GM13977 (cell line): ENCODE measurements at places on chromosomes 4 and X.

- DNase-seq = no peak
Observed at GRCh38 chr4:97238956-97239666, 904.2 kb downstream of the STPG2 start.

- DNase-seq = peak; percentile 10
Observed at GRCh38 chr4:8915201-8916200, 43.9 kb upstream of the HMX1 start.

- DNase-seq = no peak
Observed at GRCh38 chr4:188408244-188409030, 269.2 kb downstream of the TRIML1 start.

DNA sequence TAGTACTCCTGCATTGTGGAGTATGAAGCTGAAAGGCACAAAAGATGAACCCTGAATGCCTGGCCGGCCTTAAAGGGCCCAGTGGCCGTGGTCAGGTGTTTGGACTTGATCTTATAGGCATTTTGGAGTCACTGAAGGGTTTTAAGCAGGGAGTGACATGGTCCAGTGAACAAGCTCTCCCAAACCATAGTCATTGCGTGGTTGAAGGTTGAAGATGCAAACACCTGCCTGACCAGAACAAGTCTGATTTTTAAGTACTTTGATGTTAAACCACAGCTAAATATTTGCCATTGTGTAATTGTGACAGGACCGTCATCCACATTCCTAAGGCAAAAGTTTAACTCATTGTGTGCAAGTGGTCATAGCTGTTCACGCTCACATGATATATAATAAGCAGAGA, 3.3 kb downstream of the STK32B start:
- no peak for DNase-seq

DNA sequence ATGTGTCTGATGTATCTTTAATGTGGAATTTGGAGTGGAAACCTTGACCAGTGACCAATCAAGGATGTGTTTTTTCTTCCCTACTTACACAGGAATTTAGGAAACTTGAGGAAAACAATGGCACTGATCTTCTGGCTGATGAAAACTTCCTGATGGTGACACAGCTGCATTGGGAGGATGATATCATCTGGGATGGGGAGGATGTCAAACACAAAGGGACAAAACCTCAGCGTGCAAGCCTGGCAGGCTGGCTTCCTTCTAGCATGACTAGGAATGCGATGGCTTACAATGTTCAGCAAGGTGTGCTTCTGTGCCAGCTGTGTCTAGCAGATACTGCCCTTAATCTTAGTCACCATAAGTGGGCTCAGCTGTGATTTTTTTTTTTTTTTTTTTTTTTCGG, 12.6 kb downstream of the TAF1 start:
- DNase-seq = no peak

GRCh38 chr4:113990886-113991285, 11.4 kb upstream of the ARSJ start:
- DNase-seq = no peak

- no peak for DNase-seq
Observed at GRCh38 chr4:79599691-79600090, 191.7 kb upstream of the GK2 start.

- no peak for DNase-seq
Observed at GRCh38 chrX:50202539-50202938, 1.7 kb upstream of the AKAP4 start.

DNA sequence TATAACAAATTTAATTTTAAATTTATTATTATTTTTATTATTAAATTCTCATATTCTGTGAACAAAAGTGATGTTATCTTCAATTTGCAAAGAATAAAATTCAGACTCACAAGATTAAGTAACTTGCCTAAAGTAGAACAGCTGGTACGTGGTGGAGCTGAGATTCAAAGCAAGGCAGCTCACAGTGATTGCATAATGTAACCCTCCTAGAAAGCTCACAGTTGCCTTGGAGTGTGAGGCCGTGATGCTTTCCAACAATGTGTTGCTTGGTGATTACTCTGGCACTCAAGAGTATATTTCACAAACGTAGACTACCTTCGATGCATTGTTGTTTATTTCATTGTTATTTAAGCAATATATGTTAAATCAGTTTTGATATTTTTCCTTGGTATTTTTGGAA, 1039.2 kb upstream of the PABPC4L start:
- DNase-seq = no peak

- DNase-seq = peak; percentile 9
Observed at GRCh38 chr4:93199492-93199891, 629.1 kb upstream of the ATOH1 start.

- no peak for DNase-seq
Observed at GRCh38 chr4:175784986-175785525, 27.0 kb downstream of the GPM6A start.

GRCh38 chrX:45711231-45711630, 510.6 kb upstream of the DIPK2B start:
- no peak for DNase-seq

DNA sequence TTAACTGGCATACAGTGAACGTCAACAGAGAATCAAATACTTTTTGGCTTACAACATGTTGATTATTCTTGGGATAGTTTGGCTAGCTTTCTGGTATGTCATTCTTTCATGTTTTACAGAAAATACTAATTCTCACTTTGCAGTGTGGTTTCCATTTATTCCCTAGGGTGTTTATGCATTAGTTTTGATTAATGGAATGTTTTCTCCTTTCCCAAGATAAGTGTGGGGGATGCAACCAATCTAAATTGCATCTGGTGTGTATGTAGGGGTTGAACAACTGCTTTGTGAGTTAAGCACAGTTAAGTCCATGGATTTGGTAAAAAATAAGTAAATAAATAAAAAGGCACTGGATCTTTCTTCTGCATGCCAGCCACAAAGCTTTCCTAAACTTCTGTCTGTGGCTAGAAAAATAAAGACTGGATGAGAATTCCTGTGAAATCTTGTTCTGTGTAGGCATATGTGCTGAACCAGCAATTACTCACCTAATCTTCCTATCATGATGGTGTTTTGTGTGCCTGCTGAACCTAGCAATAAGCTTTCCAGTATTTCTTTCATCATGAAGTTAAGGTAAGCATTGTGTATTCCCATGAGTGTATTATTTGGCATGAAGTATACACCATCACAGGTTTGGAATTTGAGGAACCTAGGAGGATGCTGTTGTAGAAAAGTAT, 50.6 kb upstream of the TENM3 start:
- no peak for DNase-seq

- DNase-seq = no peak
Observed at GRCh38 chrX:9164086-9164485, 130.2 kb upstream of the FAM9B start.

DNA sequence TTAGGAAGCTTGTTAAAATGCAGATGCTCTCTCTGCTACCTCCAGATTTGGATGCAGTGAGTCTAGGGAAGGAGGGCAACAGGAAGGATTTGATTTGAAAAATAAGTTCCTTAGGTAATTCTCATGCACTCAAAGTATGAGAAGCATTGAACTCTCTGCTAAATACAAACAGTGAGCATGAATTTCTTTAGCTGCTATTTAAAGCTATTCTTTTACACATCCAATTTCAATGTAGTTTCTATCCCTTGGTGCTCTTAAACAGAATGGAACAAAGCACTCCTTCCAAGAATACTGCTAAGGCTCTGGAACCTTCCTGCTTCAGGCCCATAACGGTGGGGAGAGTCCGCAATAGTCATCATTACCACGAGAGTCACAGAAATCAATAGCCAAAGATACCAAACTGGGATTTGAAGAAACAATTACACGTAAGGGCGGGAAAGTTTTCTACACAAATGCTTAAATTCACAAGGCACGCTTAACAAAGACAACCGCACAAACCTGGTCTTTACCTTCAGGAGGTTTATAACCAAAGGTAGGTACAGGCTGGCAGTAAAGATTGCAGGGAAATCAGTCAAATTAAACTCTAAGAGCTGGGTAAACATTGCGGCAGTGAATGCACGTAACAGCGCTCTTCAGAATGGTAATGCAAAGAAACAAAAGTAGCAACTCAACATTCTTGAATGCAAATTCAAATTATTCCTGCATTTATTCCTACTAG, 123.2 kb upstream of the NAP1L5 start:
- no peak for DNase-seq

GRCh38 chrX:72713130-72713529, 976 bp downstream of the PHKA1 start:
- no peak for DNase-seq

- no peak for DNase-seq
Observed at GRCh38 chrX:81392396-81392795, 190.5 kb downstream of the SH3BGRL start.

- no peak for DNase-seq
Observed at GRCh38 chr4:152321398-152321797, 214.5 kb downstream of the FBXW7 start.

DNA sequence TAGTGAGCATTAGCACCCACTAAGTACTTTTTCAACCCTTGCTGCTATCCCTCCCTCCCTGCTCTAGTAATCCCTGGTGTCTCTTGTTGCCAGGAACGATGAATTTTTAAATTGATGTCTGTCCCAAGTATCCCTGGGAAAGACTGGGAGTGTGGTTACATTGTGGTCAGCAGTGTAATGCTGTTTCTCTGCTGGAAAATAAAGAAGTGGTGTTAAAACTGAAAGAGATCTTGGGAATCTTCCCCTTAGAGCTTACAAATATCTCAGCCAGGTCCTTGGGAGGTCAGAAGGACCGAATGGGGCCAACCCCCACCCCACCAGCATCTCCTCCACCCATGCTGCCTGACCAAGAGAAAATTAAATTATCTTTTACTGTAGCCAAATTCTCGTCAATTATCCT, 174.5 kb upstream of the MXRA5 start:
- no peak for DNase-seq

DNA sequence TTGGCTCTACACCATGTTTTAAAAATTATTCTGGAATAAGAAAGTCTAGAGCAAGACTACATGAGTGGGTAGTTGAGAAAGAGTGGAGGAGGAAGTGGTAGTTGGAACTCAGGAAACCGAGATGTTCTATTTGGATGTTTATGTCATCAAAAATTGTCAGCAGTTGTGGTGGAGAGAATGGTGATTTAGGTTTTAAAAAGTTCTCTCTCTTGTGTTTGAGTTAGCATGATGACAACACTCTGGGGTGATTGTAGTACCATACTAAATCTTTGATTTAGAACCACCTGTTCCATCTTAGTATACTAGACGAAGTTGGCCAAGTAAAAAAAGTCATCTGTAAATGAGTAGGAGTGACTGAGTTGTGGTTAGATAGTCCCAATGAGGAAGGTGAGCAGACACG, 40.7 kb downstream of the KLHL2 start:
- no peak for DNase-seq

DNA sequence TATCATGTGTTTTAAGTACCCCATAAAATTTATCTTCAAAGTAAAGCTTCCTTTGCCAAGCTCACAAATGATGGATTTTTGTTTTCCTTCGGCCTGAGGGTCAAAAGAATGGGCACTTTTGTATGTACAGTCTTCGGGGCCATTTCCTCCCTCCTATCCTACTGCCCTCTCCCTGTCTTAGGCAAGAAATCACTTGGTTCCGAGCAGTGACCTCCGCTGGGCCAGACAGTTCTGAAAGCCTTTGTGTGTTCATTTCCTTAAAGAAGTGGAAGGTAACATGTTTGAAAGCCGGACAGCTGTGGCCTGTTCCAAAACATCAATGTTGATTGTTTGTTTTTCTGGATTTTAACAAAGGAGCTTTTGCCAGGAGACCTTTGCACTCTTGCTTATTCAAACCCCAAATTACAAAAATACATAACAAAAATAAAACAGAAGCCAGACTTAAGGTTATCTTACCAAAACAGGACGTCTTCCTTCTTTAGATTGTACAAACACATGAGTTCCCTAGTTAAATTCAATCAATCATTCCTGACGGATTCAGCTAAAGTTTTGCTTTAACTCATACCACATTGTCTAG, 110.6 kb upstream of the LIMCH1 start:
- DNase-seq = no peak

DNA sequence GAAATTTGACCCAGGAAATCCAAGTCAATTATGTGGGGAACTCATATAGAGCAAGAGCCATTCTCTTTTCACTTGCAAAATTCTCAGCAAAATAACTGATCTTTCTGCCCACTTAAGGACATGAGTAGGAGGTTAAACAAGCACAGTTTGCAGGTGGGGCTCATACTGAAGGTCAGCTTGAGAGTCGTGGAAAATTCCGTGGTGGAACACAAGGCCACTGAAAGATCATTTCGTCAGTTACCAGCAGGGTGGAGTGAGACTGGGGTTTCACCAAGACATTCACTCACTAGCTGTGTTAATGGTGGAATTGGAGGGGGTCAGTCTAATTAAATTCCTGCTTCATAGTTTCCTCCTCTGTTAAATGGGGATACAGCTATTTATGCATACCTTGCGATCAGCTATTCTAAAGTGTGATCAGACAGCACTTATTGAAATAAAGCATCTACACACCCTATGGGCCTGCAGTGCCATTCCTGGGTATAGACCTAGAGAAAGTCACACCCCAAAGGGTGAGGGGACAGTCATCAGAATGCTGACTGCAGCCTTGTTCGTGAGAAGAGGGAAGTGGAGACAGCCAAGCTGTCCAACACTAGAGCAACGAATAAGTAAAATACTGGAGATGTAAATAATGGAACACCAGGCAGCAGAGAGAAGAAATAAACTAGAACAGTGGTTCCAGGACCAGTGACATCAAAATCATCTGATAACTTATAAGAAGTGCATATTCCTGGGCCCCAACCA, 42.7 kb upstream of the CLNK start:
- no peak for DNase-seq
